Spleen (tissue), 13 donors: ENCODE measurements at places on chromosomes 5 and 9. TPM values are rescaled to one million over a fixed set of nuclear protein-coding genes. Genes with fewer than 3 reads are reported as not detected.

HTR4 gene
- polyA plus RNA-seq: 0.03 TPM

ADRB2 gene
- 3.1 TPM for polyA plus RNA-seq

CYLC2 gene
- polyA plus RNA-seq: not detected

MEIKIN gene
- polyA plus RNA-seq: not detected

LHX2 gene
- polyA plus RNA-seq: 0.30 TPM

DNA sequence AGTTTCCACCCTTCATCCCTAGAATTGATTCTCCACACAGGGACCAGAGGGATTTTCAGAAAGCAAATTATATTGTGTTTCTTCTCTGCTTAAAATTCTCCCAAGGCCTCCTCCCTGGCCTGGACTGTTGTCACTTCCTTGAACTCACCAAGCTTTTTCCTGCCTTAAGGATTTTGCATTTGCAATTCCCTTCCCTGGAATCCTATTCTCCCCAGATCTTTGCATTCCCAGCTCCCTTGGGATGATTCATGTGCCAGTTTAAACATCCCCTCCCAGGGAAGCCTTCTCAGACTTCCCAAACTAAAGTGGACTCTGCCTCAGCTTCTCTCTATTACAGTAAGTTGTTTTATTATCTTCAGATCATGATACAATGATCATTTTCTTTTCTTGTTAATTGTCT lies 35.2 kb upstream of the PDE8B start:
- DNase-seq: no peak
- peaks cover 4% of the 10 kb centered on the region for H3K4me1 ChIP-seq
- no peak overlapping the region for H3K27ac ChIP-seq
- no peaks in the 10 kb centered on the region for H3K36me3 ChIP-seq

DNA sequence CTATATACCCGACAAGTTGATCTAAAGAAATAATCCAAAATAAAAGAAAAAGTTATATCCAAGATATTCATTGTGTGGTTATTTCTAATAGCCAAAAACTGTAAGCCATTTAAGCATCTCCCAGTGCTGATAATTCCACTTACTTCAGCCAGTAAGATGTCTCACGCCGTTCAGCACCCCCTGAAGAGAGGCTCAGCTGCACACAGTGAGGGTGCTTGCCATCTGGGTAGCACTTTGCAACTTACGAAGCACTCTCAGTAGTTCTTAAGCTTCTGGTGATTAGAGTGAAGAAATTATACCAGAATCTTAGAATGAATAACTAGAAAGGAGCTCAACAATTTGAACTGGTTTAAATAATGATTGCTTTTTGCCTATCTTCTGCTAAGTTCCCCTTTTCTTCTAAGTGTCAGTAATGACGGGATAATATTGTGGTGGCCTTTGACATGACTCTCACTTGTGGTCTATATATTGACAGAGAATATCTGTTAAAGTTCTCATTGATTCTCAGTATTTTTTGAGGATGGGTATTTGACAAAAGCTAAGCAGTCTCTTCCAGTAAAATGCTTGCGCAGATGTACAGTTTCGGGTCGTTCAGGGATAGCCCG lies 26.2 kb upstream of the LTC4S start:
- no peak overlapping the region for H3K4me3 ChIP-seq
- no peak overlapping the region for H3K27ac ChIP-seq
- H3K36me3 ChIP-seq: peaks cover 2% of the 10 kb centered on the region
- peaks cover 15% of the 10 kb centered on the region for H3K4me1 ChIP-seq

DNA sequence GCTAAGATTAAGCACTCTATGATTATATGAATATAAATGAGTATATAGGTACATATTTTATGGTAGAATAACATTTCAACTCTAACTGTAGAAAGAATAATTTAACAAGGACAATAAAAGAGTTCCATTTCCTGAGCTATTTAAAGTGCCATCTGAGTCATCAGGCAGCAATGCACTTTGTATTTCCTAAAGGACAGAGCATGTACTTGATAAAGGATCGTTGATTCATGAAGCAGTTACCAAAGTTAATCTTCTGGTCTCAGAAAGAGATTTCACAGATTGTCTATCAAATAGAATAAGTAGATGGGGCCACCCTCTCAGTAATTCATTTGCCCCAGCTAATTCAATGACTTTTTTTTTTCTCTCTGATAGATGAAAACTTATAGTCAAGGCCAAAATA lies 747.8 kb downstream of the CDH18 start:
- no peaks in the 10 kb centered on the region for H3K27me3 ChIP-seq
- no peaks in the 10 kb centered on the region for H3K4me1 ChIP-seq
- no peak overlapping the region for H3K4me3 ChIP-seq

DNA sequence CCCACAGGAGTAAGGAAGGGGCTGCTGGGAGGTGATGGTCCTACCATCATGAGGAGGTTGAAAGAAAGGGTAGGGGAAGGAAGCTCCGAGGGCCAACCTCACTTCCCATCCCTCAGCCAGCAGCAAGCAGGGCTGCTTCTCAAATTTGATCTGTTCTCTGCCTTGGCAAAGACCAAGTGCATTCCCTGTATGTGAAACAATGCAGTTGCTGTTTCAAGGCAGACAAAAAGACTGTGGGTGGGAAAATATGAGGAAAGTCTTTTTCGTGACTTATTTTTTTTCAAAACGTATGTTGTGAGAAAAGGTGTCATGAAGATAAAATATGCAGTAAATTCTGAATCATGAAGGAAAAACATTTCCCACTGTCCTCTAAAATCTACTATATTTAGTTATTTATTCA lies 165.9 kb downstream of the ARSB start:
- no peaks in the 10 kb centered on the region for H3K4me1 ChIP-seq
- no peak overlapping the region for H3K4me3 ChIP-seq
- H3K36me3 ChIP-seq: no peaks in the 10 kb centered on the region
- H3K27me3 ChIP-seq: no peaks in the 10 kb centered on the region

DNA sequence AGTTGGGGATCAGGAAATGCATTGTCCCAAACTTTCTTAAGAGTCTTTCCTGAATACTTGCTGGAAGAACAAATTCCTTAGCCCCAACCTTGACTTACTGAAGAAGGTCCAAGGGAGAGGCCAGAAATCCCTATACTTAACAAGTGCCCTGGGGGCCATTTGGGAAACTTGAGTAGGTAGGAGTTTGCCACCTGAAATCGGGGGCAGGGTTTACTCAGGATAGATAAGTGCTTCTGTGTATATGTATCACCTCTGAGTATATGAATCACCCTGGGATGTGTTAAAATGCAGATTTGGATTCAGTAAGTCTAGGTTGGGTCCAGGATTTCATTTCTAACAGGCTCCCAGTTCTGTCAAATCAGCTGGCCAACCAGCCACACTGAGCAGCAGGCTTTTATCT lies 47.9 kb upstream of the MYO10 start:
- no peak overlapping the region for H3K4me3 ChIP-seq
- H3K4me1 ChIP-seq: no peaks in the 10 kb centered on the region
- no peak overlapping the region for H3K27ac ChIP-seq
- no peaks in the 10 kb centered on the region for H3K27me3 ChIP-seq

DNA sequence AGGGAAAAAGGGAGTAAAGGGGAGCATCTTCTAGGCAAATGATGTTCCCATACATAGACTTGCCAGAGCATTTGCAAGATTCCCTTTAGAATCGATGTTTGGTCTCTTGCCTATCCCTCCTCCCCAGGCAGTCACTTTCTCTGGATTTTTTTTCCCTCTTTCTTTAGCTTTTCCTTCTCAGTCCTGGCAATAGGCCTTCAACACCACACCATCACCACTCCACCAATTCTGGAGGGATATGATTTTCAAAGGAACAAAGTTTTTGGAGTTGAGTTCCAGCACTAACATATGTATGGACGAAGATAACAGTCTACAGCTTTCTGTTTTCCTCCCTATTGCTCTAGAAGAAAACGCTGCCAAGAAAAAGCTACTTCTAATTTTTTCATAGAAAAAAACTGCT lies 377.4 kb downstream of the PDE4D start:
- no peaks in the 10 kb centered on the region for H3K27me3 ChIP-seq
- H3K36me3 ChIP-seq: no peaks in the 10 kb centered on the region
- no peak overlapping the region for H3K4me3 ChIP-seq

DNA sequence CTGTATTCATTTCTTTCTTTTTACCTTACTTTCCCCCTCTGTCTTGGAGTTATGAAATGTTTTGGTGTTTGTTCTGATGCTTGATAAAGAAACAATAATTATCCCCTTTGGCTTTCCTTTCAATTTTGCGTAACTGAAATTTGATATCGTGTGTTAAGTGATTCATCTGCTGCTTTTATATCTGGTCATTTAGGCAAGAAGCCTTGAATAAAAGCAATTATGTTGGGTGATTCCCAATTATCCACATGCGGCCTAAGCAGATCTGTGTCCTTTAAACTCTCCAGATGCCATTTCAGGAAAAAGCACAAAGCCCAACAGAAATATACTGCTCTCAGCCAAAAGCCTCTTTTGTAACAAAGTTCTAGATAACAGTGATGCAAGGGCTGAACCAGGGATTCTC lies 92.8 kb downstream of the TAF11L14 start:
- H3K27me3 ChIP-seq: no peaks in the 10 kb centered on the region
- no peak overlapping the region for H3K4me3 ChIP-seq
- H3K27ac ChIP-seq: no peak overlapping the region
- DNase-seq: no peak

DNA sequence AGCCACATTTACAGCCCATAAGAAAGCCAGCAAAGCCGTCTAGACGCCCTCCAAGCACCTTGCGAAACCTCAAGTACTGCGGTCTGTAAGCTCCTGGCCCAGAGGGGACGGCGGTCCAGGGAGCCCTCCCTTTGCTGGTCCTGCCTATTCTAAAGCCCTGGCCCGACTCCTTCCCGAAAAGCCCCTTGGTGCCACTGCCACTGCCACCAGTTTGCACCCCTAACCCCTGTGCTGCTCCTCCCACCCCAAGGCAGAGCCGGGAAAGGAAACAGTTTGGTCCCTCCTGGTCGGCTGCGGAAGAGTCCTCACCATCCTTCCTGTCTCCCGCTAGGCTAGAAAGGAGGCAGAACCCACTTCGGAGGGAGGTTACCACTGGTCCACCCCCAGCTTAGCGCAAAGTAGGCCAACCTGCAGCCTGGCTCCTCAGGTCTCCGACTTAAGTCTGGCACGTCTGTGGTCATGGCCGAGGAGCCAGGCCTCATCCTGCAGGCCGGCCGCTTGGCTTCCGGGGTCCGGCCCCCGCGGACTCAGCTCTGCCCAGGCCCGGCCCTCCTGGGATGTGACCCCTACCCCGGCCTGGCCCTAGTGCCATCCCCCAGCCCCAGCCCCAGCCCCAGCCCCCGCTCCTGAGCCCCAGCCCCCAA lies 916 bp downstream of the TOR1A start:
- peaks cover 53% of the 10 kb centered on the region for H3K36me3 ChIP-seq
- H3K27me3 ChIP-seq: no peaks in the 10 kb centered on the region
- peaks cover 17% of the 10 kb centered on the region for H3K4me1 ChIP-seq
- H3K4me3 ChIP-seq: peak overlapping the region; percentile 86

- no peak for DNase-seq
- H3K27ac ChIP-seq: peak overlapping the region; percentile 71
- no peak overlapping the region for H3K4me3 ChIP-seq
- no peaks in the 10 kb centered on the region for H3K27me3 ChIP-seq
These were observed 30.4 kb downstream of the DUSP1 start for GRCh38 chr5:172740428-172741205.

DNA sequence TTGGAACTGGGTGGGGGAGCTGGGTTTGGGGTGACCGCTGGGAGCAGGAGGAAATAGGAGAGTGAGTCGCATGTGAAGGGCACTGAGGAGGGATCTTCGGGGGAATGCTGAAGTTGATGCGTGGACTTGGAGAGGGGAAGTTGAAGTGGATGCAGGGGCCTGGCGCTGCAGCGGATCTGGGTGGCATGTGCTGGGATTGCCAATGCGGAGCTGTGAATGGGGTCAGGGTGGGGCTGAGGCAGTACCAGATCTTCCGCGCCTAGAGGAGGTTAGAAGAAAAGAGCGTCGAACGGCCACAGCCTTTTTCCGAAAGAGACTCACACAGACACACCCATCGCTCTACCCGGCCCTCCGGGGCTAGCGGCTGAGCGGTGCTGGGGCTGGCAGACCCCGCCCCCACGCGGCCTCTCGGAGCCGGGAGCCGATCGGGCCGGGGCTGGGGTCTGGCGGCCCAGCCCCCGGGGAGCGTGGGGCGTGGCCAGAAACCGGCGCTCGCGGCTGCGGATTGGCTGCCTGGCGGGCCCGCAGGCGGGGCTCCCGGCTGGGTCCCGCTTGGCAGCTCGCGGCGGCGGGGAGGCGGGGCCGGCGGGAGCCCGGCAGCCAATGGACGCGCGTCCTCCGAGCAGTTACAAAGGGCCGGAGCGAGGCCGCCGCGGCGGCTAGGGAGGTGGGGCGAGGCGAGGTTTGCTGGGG lies at the start of gene TGFBR1:
Gene TGFBR1, plus strand, starts transcription at position 655 of the 693 bp plus-strand sequence. CDS start 93 bp downstream, outside the sequence.
- no peaks in the 10 kb centered on the region for H3K36me3 ChIP-seq
- H3K4me3 ChIP-seq: peak within 1 kb of the TSS; percentile 66
- H3K27ac ChIP-seq: peak within 1 kb of the TSS; percentile 85
- peak; percentile 99 for DNase-seq

DNA sequence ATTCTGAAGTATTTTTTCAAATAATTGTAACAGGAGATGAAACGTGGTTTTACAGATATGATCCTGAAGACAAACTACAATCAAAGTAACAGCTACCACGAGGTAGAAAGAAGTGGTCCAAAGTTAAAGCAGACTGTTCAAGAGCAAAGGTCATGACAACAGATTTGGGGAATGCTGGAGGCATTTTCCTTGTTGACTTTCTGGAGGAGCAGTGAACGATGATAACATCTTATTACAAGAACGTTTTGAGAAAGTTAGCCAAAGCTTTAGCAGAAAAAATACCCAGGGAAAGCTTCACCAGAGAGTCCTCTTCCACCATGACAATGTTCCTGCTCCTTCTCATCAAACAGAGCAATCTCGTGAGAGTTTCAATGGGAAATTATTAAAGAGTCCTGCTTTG lies 145.4 kb upstream of the NREP start:
- H3K27ac ChIP-seq: no peak overlapping the region
- no peaks in the 10 kb centered on the region for H3K27me3 ChIP-seq
- DNase-seq: no peak
- H3K36me3 ChIP-seq: no peaks in the 10 kb centered on the region
- no peak overlapping the region for H3K4me3 ChIP-seq
- no peaks in the 10 kb centered on the region for H3K4me1 ChIP-seq

DNA sequence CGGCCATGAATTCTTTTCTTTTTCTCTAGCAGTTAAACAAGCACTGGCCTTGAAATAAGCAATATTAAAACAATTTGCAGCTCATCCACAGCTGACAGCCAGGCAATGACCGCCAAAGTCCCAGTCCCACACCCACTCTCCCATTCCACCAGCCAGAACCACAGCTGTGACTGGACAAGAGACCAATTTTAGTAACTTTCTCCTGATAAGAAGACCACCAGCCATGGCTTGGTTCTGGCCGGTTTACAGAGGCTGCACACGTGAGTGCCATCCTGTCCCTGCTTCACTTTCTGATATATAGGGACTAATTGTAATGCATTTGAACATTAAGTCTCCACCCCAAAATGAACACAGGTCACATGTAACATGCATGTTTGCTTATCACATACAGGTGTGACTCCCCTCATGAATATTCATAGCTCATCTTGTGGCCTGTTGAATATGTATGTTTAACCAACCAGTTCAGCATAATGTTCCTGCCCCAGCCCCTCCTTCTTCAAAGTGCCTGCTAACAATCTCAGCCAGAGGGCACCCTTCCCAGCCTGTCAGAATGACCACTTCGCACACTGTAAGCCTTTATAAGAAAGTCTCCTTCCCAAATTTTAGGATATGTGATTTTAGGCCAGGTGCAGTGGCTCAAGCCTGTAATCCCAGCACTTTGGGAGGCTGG lies 23.9 kb upstream of the FANCC start:
- no peak overlapping the region for H3K27ac ChIP-seq
- H3K36me3 ChIP-seq: no peaks in the 10 kb centered on the region
- DNase-seq: no peak
- peaks cover 24% of the 10 kb centered on the region for H3K27me3 ChIP-seq
